Stimulated activated CD4-positive, alpha-beta T cell treated with anti-CD3 and anti-CD28 coated beads, TNF-alpha, amount 100 ng/mL, for 1 hour (primary cell): ENCODE measurements at places on chromosomes 6 and 20.
A peak's percentile ranks its signal among the peaks of the same experiment; 100 is the strongest.

DNA sequence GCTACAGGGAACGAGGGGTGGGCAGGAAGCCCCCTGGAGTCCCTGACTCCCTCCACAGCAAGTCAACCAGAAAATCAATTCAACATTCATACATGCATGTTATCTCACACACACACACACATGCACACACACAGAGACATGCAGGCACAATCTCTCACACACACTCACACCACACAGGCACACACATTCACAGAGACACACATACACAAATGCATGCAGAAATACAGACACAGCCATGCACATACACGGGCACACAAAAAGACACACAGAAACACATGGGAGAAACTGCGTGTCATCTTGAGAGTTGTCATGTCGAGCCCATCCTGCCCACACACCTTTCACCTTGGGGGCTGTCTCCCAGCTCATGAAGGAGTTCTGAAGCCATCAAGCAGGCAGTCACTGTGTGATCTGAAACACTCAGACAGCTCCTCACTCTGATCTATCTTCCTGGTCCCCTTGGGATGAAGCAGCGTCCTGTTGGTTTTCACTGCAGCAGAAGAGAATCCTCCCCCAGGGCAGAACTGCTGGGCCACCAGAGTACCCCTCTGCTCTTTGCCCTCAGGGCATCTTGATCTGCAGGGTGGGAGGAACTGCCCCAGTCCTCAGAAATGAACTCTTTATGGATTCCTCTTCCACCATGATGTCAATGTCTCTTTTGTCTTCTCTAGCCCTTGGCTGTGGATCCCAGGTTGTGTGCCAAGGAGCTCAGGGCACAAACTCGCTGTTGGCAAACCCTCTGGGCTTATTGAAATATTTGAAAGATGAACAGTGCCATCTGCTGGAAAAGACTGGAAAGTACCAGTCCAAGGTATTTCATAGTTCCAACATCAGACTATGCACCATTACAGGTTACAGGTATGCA is 8.8 kb downstream of the RAET1L start:
- peak; percentile 32 for DNase-seq

DNA sequence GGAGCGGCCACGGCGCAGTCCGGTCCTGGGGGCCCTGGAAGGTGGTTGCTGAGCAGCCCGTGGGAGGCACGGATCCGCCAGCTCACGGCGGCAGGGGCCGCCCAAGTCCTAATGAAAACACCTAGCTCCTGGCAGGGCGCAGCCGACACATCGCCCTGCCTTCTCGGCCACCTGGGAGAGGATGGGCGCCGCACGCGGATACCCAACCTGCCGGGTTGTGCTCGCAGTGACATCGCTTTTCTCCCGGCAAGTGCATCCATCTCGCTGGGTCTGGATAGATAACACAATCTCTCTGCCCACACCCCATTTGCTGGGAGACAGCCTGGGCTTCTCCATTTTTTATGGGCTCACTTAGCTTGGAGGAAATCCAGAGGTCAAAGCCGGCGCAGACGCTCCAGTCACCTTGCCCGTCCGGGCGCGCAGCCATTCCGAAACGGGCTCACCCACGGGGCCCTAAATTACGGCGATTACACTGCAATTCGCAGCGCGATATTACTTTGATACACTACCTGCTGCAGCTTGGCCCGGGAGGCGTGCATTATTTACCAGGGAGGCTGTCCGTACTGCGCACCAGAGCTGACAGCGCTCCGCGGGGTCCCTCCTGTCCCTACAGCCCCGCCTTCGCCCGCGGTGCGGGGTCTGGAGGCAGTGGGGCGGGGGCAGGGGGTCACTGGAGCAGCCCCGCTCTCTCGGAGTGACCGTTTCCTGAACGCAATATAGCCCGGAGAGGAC is 36.2 kb upstream of the CCDC167 start:
- DNase-seq: no peak

GRCh38 chr6:7996538-7997111 is 67.6 kb downstream of the BLOC1S5 start:
- DNase-seq: no peak

DNA sequence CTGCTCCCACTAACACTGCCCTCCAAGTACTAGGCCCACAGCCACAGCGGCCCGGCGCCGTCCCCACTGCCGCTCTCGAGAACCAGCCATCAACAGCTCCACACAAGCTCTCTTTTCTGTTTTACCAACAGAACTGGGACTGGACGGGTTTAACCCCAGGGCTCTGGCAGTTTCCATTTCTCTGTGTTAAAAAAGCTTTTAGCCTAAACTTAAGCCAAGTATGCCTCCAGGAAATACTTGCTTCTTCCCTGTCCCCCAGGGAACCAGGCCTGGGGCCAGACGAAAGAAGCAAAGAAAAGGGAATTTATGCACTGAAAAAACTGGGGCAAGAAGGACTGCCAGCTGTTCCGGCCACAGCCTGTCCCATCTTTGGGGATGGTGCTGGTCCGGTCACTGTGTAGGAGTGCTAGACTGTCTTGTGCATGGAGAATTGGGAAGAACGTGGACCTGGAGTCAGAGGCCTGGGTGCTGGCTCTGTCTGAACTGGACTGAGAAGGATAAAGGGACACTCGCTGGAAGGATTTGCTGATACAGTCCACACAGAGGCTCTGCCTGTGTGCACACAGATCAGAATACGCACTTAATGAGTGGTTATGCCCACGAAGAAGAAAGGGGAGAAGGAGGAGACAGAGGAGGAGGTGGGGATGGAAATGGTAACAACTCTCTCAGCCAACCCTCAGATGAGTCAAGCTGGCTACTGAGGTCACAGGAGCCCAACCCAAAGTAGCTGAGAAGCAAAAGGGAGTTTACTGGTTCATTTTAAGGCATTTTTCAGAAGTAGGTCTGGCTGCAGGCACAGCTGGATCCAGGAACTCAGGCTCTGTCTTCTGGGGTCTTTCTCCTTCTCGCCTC is 254.4 kb upstream of the PMEPA1 start:
- DNase-seq: no peak

GRCh38 chr20:911882-912600 is 4.1 kb downstream of the ANGPT4 start:
- DNase-seq: no peak

- DNase-seq: no peak
Measured at GRCh38 chr6:166627875-166628801, 1.1 kb upstream of the RPS6KA2 start.

GRCh38 chr6:4491501-4492260 is 284.5 kb upstream of the CDYL start:
- no peak for DNase-seq

- DNase-seq: no peak
Measured at GRCh38 chr6:155014670-155015300, 19.7 kb downstream of the TIAM2 start.
